CD14-positive monocyte (primary cell): ENCODE measurements at places on chromosomes 12 and 14. TPM values are rescaled to one million over a fixed set of nuclear protein-coding genes. Genes with fewer than 3 reads are reported as not detected.

DNA sequence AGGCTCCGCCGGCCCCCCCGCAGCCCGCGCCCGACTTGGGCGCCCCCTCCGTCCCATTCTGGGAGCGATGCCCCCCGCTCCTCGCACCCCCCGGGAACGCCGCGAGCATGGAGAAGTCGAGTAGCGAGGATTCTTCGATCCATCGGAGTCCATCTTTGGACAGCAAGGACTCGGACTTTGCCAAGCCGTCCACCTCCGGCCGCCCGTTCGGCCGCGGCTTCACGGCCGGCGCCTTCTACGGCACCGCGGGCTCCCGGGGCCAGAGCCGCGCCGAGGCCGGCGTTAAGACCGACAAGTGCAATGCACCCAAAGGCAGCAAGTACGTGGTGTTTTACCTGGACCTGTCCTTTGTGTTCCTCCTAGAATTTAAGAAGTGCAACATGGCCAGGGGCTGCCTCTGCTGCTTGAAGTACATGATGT is 123.6 kb downstream of the TSPAN9 start:
- peaks cover 28% of the 10 kb centered on the region for H3K27me3 ChIP-seq
- no peak overlapping the region for H3K4me3 ChIP-seq
- peaks cover 4% of the 10 kb centered on the region for H3K4me1 ChIP-seq
- no peaks in the 10 kb centered on the region for H3K36me3 ChIP-seq
- DNase-seq: no peak

DNA sequence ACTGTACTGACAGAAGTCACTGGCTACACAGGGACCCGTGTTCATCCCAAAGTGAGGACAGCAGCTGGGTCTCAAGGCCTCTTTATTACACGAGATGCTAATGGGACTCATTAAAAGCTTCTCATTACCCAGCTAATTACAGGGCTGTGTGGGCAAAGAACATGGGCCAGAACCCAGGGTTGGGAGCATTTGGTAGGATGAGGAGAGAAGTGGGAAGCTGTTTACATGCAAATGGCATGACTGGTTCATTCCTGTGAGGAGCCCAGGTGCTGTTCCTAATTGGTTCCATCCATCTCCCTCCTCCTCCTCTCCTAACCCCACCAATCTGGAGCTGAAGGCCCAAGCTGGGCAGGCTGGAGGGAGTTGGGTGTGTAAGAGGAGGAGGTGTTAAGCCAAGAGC is 8.9 kb upstream of the TAC3 start:
- DNase-seq: no peak
- H3K36me3 ChIP-seq: no peaks in the 10 kb centered on the region
- peaks cover 7% of the 10 kb centered on the region for H3K4me1 ChIP-seq
- H3K4me3 ChIP-seq: no peak overlapping the region
- no peaks in the 10 kb centered on the region for H3K27me3 ChIP-seq

DNA sequence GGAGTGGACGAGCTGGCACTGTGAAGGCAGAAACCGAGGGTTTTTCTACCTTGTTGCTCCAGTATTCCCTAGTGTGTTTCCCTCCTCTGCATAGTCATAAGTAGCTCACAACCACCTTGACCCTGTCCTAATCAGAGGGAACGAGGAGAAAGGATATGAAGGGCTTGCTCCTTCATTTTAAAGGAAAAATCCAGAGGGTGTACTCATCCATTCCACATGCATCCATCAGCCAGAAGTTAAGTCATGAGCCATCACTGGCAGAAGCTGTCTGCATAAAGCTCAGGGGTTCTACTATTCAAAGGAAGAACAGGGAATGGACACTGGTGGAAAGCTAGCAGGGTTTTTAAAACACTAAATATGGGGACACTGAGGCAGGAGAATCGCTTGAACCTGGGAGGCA is 84.3 kb upstream of the FOXN3 start:
- H3K27ac ChIP-seq: no peak overlapping the region
- no peak overlapping the region for H3K4me3 ChIP-seq
- H3K4me1 ChIP-seq: peaks cover 30% of the 10 kb centered on the region
- H3K36me3 ChIP-seq: peaks cover 13% of the 10 kb centered on the region
- DNase-seq: no peak

DNA sequence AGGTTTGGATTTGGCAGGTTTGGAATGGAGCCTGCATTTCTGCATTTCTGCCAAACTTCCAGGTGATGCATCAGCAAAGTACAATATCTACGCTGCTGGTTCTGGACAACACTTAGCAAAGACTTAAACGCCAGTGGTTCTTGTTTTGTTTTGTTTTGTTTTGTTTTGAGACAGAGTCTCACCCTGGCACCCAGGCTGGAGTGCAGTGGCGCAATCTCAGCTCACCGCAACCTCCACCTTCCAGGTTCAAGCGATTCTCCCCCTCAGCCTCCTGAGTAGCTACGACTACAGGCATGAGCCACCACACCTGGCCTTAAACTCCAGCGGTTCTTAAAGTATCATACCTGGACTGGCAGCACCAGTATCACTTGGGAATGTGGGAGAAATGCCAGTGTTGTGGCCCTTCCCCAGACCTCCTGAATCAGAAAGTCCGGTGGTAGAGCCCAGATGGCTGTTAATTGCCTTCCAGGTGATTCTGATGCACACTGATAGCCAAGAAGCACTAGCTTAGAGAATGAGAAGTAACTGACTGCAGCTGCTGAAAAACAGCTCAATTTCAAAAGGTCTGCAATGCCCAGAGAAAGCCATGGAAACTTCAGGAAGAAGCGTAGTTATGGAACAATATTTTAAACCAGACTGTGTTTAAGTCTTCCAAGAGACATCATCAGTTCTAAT is 114.8 kb upstream of the FOXN3 start:
- H3K36me3 ChIP-seq: no peaks in the 10 kb centered on the region
- no peaks in the 10 kb centered on the region for H3K4me1 ChIP-seq
- H3K27me3 ChIP-seq: no peaks in the 10 kb centered on the region
- DNase-seq: no peak
- no peak overlapping the region for H3K27ac ChIP-seq

GRCh38 chr12:113196990-113197389 is 11.5 kb downstream of the RITA1 start:
- H3K4me3 ChIP-seq: no peak overlapping the region
- H3K4me1 ChIP-seq: peaks cover 37% of the 10 kb centered on the region
- H3K27ac ChIP-seq: no peak overlapping the region
- DNase-seq: peak; percentile 85
- H3K27me3 ChIP-seq: no peaks in the 10 kb centered on the region

- H3K4me3 ChIP-seq: no peak overlapping the region
- H3K27ac ChIP-seq: no peak overlapping the region
- H3K36me3 ChIP-seq: no peaks in the 10 kb centered on the region
Observed at GRCh38 chr12:87388376-87388775, 640.8 kb downstream of the C12orf50 start.

DNA sequence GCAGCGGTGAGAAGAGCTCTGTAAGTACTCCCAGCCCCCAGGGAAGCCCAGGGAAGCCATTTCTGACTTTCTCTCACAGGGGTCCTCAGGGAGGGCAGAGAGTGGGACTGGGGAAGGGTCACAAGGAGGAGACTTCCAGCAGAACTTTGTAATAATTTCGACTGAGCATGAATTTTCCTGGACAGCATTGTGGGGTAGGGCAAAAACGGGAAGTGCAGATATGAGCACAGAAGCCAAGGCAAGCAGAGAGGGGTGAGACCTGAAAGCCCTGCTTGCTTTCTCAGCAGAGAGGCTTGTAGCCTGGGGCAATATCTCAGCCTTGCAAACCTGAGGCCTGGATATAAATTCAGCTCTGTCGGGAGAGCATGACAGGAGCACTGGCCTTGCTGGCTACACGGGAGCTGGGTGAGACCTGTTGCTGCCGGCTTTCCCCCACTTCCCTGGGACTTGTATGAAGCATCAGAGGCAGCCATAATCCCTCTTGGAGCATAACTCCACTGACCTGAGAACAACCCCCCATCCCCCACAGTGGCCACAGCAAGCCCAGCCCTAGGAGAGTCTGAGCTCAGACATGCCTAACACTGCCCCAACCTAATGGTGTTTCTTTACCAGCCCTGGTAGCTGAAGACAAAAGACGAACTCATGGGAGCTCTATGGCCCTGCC is 9.8 kb upstream of the IQSEC3 start:
- H3K4me1 ChIP-seq: no peaks in the 10 kb centered on the region
- H3K27ac ChIP-seq: no peak overlapping the region
- no peak for DNase-seq
- H3K27me3 ChIP-seq: peaks cover 33% of the 10 kb centered on the region

GRCh38 chr14:34888186-34888585 is 13.0 kb upstream of the BAZ1A start:
- no peak overlapping the region for H3K4me3 ChIP-seq
- DNase-seq: no peak

GRCh38 chr12:49645146-49646039 is 22.0 kb downstream of the PRPF40B start:
- H3K4me1 ChIP-seq: peaks cover 4% of the 10 kb centered on the region
- peaks cover 18% of the 10 kb centered on the region for H3K36me3 ChIP-seq
- no peak for DNase-seq
- no peaks in the 10 kb centered on the region for H3K27me3 ChIP-seq
- H3K4me3 ChIP-seq: no peak overlapping the region

DNA sequence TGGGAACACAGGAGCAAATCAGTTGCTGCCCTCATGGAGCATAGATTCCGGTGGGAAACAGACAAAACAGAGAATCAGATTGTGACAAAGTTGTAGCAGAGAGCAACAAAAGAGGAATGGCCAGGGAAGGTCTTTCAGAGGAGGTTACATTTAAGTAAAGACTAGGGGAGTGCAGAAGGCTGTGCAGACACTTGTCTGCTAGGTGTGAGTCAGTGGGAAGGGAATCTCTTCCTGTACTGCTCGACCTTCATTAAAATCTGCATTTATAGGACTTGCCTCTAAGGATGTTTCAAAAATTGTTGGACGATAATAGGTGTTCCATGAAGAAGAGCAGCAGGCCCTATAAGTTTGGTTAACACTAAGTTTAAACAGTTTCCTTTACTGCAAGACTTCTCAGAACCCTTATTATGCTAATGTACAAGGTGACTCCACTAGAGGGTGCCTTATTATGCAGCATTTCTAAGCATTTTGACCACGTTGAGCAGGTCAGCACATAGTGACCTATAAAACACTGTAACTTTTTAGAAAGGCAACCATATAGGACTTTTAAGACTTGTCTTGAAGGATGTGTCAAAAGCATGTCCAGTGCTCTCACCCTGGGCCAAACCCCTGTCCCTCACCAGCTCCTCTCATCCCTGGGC is 91.8 kb upstream of the RIC8B start:
- no peaks in the 10 kb centered on the region for H3K27me3 ChIP-seq
- no peak overlapping the region for H3K4me3 ChIP-seq
- H3K36me3 ChIP-seq: no peaks in the 10 kb centered on the region
- no peak for DNase-seq
- H3K4me1 ChIP-seq: no peaks in the 10 kb centered on the region

GRCh38 chr14:101927859-101928258 is 36.5 kb upstream of the DYNC1H1 start:
- no peaks in the 10 kb centered on the region for H3K27me3 ChIP-seq
- H3K27ac ChIP-seq: no peak overlapping the region
- no peaks in the 10 kb centered on the region for H3K4me1 ChIP-seq

DNA sequence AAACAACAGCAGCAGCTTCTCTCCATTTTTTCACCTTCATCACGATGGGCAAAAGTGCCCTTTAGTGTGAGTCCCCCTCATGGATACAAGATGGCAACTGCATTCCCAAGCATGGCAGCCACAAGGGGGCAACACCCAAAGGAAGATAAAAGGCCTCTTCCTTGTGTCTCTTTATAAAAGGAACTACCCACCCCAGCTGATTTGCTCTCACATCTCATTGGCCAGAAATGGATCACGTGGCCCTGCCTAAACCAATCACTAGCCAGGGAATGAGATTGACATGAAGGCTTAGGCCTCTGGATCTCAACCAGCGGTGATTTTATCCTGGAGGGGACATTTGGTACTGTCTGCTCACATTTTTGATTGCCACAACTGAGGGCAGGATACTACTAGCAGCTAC is 21.9 kb upstream of the IFT81 start:
- no peaks in the 10 kb centered on the region for H3K27me3 ChIP-seq
- H3K4me1 ChIP-seq: peaks cover 42% of the 10 kb centered on the region
- DNase-seq: peak; percentile 40
- no peaks in the 10 kb centered on the region for H3K36me3 ChIP-seq

DNA sequence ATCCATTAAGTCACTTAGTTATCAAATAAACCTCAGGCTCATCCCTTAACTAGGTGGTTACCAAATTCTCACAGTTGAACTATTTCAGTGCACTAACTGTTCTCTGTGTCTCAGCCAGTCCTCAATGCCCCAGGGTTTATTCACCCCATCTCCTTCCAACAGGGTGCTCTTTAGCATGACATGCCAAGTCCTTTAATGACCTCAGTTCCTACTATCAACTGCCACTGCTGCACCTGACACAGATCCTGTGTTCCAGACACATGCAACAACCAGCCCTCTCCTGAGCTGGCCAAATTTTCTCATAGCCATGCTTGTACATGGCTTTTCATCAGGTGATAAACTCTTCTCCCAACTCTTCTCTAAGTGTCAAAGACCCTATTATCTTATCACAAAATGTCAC is 80.0 kb downstream of the ATXN2 start:
- peaks cover 97% of the 10 kb centered on the region for H3K36me3 ChIP-seq
- H3K27ac ChIP-seq: no peak overlapping the region
- H3K27me3 ChIP-seq: no peaks in the 10 kb centered on the region
- no peaks in the 10 kb centered on the region for H3K4me1 ChIP-seq
- DNase-seq: no peak
- no peak overlapping the region for H3K4me3 ChIP-seq

DNA sequence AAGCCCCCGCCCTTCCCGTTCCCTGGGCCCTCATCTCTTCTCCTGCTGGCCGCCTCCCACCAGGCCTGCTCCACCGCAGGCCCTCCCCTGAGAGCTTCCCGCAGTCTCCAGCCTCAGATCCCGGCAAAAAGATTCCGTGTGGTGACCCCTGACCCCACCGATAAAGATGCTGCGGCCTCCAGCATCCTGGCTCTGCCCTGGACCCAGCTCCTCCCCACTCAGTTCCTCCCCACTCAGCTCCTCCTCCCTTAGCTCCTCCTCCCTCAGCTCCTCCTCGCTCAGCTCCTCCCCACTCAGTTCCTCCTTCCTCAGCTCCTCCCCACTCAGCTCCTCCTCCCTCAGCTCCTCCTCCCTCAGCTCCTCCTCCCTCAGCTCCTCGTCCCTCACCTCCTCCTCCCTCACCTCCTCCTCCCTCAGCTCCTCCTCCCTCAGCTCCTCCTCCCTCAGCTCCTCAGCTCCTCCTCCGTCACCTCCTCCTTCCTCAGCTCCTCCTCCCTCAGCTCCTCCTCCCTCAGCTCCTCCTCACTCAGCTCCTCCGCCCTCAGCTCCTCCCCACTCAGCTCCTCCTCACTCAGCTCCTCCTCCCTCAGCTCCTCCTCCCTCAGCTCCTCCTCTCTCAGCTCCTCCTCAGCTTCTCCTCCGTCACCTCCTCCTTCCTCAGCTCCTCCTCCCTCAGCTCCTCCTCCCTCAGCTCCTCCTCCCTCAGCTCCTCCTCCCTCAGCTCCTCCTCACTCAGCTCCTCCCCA is 17.0 kb downstream of the NOC4L start:
- DNase-seq: peak; percentile 51
- H3K27me3 ChIP-seq: no peaks in the 10 kb centered on the region
- H3K4me3 ChIP-seq: no peak overlapping the region
- H3K4me1 ChIP-seq: peaks cover 21% of the 10 kb centered on the region
- H3K27ac ChIP-seq: no peak overlapping the region

- H3K27ac ChIP-seq: no peak overlapping the region
- DNase-seq: no peak
- no peak overlapping the region for H3K4me3 ChIP-seq
- H3K4me1 ChIP-seq: no peaks in the 10 kb centered on the region
- no peaks in the 10 kb centered on the region for H3K36me3 ChIP-seq
Observed at GRCh38 chr12:9034095-9034494, 44.7 kb downstream of the KLRG1 start.

GPR84 gene
- 2.4 TPM for polyA plus RNA-seq

SLC6A12 gene
- polyA plus RNA-seq: 8.3 and 13.5 TPM in 2 replicates

E2F7 gene
- not detected for polyA plus RNA-seq

KRT78 gene
- not detected in 2 replicates for polyA plus RNA-seq

PLEKHD1 gene
- not detected for polyA plus RNA-seq

SIX1 gene
- not detected for polyA plus RNA-seq

KRT80 gene
- 0.18 TPM for polyA plus RNA-seq

KIF26A gene
- not detected for polyA plus RNA-seq

NANOG gene
- not detected in 2 replicates for polyA plus RNA-seq

CCDC92 gene
- polyA plus RNA-seq: 5.5 TPM
